ENCODE measurements at places on chromosomes 2 and 18.

DNA sequence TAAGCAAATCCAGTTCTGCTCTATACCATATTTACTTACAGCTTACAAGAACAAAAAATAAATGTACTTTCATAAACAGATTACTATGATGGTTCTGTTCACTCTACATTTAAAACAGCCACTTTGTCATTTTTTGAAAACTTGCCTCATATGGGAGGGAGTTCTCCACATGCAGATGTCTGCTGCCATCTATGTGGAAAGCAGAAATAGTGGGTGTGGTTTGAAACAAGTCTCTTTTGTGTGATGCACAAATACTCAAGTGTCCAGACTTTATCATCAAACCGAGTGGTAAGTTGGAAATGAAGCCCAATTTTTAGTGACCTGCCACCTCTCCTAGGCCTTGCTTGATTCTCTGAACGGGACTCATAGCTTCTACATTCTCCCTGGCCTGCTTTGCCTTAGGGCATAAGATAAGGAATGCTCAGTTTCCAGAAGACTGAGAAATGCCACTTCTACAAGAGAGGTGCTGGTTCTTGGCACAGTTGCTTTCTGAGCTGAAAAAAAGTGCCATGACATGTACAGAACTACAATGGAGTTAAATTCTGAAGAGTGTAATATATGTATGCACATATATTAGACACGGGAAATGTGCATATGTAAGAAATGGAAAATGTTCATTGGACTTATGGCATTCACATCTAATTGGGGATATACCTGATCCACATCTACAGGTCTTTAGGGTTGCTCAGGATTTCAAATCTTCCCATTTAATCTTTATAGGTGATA is 221.0 kb downstream of the SLC8A1 start:
- DNase-seq: no peak

- DNase-seq: no peak
Observed at GRCh38 chr2:204183608-204184007, 247.0 kb downstream of the ICOS start.

GRCh38 chr2:55097082-55097460 is 46.8 kb upstream of the RTN4 start:
- DNase-seq: no peak

DNA sequence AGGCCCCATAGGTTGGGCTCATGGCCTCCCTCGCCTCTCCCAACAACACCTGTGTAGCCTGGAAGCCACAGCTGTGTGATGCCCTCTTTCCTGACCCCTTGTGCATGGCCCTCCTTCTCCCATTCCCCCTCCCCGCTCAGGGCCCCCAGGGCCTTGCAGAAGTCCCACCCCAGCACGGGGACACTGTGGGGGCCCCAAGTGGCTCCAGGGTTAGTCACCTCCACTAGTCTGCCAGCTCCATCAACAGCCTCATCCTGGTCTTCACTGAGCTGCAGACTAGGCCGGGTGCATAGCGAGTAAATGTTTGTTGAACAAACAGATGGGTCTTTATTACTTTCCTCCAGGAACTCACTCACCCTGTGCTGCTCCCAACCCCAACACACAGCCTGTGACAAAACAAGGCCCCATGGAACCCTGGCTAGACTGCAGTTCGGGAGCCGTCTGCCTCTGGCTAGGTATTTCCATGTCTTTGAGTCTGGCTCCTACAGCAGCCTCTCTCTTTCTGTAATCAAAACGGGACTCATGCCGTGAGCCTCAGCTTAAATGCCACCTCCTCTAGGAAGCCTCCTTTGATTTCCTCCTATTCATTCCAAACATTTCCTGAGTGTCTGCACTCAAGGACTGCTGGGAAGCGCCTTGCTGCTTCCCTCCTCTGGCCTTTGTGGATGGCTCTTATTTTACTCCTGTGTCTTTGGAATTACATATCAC is 109.9 kb upstream of the ID2 start:
- DNase-seq: peak; percentile 38

GRCh38 chr18:24917767-24918166 is 434.2 kb downstream of the ZNF521 start:
- DNase-seq: no peak

- no peak for DNase-seq
Observed at GRCh38 chr2:57602733-57603132, 443.9 kb upstream of the VRK2 start.

DNA sequence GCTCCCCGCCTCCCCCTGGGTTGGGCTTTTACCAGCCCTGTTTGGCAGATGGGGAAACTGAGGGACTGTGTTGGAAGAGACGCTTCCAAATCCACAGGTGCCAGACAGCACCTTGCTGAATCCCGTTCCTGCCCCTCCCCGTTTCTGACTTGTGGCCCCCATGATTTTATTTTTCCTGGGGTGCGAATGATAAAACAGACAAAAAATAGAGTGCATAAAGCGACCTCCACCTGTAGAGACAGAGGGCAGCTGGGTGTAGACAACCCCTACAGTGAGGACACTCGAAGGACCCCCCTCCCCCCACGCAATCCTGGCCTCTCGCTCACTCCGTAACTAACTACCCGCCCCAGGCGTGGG is 2.2 kb upstream of the CTDSP1 start:
- peak; percentile 47 for DNase-seq

GRCh38 chr18:3910512-3910911 is 460.5 kb downstream of the TGIF1 start:
- no peak for DNase-seq

DNA sequence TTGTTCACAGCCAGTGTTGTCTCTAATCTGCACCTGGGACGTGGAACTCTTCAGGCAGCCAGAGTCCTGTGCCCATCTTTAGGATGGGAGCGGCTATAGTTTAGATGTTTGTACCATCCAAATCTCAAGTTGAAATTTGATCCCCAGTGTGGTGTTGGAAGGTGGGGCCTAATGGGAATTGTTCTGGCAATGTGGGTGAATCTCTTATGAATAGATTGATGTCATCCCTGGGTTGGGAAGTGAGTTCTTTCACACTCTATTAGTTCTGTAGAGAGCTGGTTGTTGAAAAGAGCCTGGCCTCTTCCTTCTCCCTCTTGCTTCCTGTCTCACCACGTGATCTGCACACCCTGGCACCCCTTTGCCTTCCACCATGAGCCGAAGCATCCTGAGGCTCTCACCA is 300.9 kb downstream of the TXNL1 start:
- no peak for DNase-seq

DNA sequence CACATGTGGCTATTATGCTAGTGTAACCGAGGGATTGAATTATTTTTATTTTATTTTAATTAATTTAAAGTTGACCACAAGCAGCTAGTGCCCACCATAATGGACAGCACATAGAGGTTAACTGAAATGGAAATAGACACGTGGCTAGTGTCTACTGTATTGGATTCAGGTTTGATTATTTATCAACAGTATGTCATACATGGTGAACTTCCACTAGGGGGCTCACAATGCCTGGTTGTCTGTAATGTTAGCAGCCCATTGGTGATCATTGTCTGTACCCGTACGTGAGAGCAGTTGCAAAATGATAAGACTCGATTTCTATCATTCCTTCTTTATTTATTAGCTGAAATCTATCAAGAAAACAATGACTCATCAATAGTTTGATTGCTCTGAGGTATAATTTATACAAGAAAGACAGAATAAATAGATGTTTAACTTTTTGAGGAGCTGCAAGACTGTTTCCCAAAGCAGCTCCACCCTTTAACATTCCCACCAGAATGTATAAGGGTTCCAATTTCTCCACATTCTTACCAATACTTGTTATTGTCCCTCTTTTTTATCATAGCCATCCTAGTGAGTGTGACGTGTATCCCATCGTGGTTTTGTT is 76.5 kb downstream of the CYBRD1 start:
- peak; percentile 73 for DNase-seq

GRCh38 chr2:220269367-220269766 is 641.9 kb downstream of the SLC4A3 start:
- DNase-seq: peak; percentile 43

GRCh38 chr2:160055726-160056108 is 6.7 kb downstream of the PLA2R1 start:
- DNase-seq: no peak

DNA sequence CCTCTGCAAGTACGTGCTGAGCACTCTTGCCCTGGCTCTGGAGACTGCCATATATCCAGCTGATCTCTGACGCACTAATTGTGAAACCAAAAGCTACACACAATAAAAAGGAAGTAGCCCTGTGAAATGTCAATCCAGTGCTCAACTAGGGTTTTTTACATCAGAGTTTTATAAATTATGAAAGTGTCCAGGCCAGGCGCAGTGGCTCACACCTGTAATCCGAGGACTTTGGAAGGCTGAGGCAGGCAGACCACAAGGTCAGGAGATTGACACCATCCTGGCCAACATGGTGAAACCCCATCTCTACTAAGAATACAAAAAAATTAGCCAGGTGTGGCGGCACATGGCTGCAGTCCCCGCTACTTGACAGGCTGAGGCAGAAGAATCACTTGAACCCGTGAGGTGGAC is 24.5 kb upstream of the PEX13 start:
- no peak for DNase-seq

DNA sequence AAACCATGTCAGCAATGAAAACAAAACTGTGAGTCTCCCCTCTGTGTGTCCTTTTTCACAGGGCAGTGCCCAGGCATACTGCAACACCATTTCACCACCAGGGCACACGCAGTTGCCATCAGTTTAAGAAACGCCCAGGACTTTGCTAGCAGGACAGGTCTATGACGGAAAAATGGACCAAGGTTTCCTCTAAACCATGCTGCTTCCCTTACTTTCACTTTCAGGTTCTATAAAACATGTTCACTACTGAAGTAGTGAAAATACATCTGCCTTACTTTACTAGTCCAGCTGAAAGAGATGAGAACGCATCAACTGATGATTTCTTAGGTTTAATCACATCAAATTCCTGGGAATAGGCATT is 110.5 kb downstream of the TCF4 start:
- no peak for DNase-seq

GRCh38 chr2:199933466-199933865 is 21.8 kb downstream of the TYW5 start:
- DNase-seq: no peak

- peak; percentile 66 for DNase-seq
Observed at GRCh38 chr2:154697418-154698252, 860 bp upstream of the KCNJ3 start.

DNA sequence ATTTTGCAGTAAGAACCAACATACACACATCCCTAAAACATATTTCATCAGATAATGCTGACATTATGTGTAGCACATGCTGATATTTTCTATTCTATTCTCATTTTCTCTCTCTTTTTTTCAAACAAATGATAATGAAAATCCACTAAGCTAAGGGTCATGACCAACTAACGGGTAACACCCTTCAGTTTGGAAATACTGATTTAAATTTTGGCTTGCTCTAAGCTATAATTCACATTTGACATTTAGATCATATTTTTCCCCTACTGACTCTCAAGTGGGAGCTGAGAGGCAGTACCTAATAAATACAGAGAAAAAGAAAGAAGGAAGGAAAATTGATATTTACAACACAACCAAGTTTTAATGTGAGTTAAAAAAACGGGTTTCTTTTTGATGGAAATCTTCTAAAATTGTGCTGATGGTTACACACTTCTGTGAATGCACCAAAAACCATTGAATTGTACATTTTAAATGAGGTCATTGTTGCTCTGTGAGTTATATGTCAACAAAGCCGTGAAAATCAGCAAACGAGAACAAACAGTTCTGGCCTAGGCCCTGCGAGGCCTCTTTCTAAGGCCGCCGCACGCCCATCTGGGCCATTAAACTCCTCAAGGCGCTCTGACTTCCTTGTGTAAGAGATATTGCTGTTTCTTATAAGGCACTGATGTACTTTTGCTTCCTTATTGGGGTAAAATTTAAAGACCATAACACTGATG is 124.2 kb downstream of the GALR1 start:
- no peak for DNase-seq

DNA sequence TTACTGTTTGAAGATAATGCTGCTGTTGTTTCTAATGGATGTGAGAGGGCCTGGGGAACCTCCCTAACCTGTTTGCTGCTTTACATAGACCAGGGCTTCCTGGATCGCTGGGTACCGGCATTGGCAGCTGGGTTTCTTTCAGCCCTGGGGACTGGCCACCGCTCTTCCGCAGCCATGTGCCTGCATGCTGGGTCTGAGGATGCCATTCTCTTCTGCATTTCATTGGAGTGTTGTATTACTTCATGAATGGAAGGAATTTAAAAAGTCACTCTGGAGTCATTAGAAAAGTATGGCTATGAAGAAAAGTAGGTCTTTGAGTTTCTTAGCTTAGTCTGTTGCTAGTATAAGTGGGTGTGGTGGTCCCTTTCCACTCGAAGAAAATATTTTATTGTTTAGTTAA is 107.3 kb upstream of the MGAT5 start:
- DNase-seq: no peak

- peak; percentile 60 for DNase-seq
Observed at GRCh38 chr2:240819126-240819857, 727 bp downstream of the KIF1A start.

GRCh38 chr2:75493230-75493629 is 67.5 kb downstream of the EVA1A start:
- no peak for DNase-seq

- DNase-seq: no peak
Observed at GRCh38 chr18:383135-383534, 115.3 kb upstream of the THOC1 start.

DNA sequence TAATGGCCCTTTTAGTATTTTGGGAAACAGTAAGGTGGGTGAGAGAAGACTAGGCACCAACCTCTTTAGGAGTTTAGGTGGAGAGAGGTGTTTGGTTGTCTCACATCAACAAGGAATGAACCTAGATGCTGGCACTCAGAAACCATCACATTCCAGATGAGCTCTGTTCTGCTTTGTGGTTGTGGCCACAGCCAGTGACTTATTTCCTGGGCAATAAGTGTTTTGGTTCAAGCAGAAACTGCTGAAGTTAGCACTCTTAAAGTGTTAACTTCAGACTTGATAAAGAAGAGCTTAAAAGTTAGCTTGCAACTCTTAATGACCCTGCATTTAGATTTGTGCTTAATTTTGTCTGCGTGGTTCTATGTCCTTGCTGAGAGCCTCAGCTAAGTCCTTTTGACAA is 929.2 kb downstream of the SLC4A3 start:
- no peak for DNase-seq

GRCh38 chr2:19070886-19071285 is 287.5 kb downstream of the OSR1 start:
- DNase-seq: no peak

GRCh38 chr2:217802876-217803652 is 199.7 kb downstream of the TNS1 start:
- no peak for DNase-seq

DNA sequence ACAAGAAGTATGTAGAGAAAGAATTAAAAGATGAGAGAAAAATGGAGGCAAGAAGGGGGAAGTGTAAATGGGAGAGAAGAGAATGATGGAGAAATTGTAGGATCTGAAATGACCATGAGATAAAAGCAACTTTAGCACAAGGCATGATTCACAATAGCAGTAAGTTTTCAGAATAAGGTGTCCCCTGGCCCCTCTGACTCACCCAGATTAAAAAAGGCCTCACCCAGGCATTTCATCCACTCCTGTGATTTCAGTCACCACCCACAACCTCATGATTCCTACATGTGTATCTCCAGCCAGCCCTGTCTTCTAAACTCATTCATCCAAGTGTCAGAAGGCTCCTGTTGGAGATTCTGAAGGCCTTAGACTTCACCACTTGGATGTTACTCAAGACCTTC is 56.6 kb downstream of the SP100 start:
- DNase-seq: no peak

All from NCI-H345 (cell line).